ENCODE measurements at places on chromosomes 2 and 18.

- DNase-seq: no peak
These were observed 175.3 kb upstream of the THUMPD2 start for GRCh38 chr2:39954346-39954745.

DNA sequence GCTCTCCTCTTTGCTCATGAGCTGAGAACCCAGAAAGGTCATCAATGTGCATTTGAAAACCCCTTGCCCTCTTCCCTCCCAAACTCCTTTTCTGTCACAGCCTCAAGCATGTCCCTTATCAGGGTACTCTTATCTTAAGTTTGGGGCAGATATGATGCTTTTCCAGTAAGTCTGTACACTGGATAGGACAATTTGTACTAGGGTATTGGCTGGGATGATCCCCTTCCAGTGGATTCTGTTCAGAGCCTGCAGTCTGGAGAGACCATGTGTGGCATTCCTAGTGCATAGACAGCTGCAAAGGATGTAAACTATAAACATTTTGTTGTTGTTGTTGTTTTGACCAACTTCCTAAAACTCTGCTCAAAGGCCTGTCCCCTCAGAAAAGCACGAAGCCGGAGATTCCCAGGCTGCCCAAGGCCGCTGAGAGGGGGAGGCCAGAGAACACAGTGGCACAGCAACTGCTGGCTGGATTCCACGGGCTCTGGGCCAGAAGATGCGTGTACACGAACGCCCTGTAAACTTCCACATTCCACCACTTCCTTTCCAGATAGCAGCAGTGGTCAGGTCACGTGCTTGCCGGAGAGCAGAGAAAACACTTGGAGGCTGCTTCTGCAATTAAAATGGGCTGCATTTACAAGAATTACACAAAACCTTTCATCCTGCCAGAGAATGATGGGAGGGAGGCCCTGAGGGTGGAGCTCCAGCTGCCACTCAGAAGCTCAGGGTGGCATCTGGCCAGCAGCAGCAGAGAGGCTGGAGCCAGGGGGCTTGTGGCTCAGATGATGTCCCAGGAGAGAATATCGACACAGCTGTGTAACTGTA is 42.1 kb downstream of the BMP10 start:
- peak; percentile 61 for DNase-seq

DNA sequence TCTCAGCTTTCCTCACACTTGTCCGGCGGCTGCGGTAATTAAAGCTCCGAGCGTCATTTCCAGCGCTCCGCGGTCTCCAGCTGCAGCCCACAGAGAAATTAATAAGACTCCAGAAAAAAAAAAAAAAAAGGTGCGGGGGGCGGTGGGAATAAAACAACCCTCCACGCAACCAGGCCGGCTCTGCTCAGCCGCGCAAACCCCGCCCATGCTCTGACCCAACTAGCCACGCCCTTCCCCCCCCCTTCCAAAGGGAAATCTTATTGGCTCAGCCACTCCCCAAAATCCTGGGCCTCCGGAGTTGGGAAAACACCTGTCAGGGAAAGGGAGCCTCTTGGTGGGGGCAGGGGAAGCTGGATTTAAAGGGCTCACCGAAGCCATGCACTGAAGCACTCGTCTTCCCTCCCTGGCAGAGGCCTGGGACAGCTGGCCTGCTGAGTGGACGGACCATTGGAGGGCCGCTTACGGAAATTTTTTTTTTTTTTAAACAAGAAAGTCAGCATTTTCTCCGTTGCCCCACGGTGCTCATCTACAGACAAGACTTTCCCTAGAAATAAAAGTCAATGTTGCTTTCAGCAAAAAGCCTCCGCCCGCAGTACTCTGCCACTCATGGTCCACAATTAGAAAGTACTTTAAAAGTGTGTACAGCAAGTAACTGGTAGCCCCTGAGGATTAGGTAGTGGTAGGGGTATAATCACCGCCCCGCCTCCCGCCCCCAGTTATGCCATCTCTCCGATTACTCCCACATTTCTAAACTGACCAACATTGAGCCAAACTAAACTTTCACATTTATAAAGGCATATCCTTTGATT is 674 bp upstream of the ERBB4 start:
- no peak for DNase-seq

GRCh38 chr18:48485828-48486405 is 52.9 kb upstream of the CTIF start:
- DNase-seq: no peak

- no peak for DNase-seq
These were observed 385.3 kb downstream of the IRS1 start for GRCh38 chr2:226414335-226414734.

DNA sequence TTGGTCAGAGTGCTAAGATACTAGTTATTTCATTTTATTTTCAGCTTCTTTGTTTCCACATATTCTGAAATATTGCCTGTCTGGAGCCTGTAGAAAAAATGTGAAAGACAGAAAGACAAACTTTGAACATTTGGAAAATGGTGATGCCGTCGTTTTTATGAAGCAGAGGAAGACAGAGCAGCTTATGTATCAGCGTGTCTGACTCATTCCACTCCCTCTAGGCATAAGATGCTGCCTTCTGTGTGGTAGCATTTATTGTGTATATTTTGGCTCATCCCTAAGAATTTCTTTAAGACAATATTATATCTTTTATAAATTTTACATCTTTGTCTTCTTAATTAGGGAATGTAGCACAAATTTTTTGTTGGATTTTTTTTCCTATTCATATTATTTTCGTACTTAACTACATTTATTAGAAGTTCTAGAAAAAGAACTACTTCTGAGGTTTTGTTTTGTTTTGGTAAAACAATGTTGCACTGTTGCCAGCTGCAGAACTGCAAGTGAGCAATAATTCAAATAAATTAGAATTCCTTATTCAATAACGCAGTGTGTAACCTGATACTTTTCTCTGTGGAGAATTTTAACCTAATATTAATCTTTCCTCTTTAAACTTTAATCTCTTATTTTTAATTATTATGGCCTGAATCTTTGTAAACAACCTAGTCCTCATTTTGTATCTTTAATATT is 300.4 kb downstream of the ZNF407 start:
- no peak for DNase-seq

GRCh38 chr2:189287982-189288521 is 108.5 kb upstream of the COL5A2 start:
- DNase-seq: no peak

GRCh38 chr18:7023063-7023580 is 94.5 kb downstream of the LAMA1 start:
- no peak for DNase-seq

DNA sequence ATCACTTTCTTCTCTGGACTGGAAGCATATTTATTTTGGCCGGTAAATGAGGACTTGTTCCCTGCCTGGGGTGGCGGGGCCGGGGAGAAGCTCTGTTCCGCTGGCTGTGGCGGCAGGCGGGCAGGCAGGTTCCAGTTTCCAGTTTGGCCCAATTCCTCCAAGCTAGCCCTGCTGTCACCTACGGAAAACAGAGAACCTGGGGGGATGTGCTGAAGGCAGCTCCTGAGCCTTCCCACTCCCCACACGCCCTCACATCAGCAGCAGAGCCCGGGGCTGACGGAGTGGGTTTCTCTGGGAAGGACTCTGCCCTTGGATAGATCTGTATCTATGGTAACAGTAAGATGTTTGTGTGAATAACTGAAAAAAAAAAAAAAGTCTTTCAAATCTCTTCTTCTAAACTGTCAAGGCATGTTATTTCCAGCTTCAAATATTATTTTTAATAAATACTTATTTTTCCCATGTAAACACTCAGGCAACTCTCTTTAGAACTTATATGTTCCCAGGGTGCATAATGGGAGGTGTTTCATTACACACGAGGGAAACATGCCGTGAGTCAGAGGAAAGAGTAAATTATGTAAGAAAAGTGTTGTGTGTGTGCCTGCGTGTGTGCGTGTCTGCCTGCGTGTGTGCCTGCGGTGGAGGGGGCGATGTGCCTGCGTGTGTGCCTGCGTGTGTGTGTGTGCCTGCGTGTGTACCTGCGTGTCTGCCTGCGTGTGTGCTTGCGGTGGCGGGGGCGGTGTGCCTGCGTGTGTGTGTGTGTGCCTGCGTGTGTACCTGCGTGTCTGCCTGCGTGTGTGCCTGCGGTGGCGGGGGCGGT is 116.1 kb upstream of the ZNF516 start:
- no peak for DNase-seq
